Activated T-cell treated with anti-CD3 and anti-CD28 coated beads, Interleukin-2, amount 50 U/mL, for 1 hour (primary cell): ENCODE measurements at places on chromosomes 1 and 21.
A peak's percentile ranks its signal among the peaks of the same experiment; 100 is the strongest.

DNA sequence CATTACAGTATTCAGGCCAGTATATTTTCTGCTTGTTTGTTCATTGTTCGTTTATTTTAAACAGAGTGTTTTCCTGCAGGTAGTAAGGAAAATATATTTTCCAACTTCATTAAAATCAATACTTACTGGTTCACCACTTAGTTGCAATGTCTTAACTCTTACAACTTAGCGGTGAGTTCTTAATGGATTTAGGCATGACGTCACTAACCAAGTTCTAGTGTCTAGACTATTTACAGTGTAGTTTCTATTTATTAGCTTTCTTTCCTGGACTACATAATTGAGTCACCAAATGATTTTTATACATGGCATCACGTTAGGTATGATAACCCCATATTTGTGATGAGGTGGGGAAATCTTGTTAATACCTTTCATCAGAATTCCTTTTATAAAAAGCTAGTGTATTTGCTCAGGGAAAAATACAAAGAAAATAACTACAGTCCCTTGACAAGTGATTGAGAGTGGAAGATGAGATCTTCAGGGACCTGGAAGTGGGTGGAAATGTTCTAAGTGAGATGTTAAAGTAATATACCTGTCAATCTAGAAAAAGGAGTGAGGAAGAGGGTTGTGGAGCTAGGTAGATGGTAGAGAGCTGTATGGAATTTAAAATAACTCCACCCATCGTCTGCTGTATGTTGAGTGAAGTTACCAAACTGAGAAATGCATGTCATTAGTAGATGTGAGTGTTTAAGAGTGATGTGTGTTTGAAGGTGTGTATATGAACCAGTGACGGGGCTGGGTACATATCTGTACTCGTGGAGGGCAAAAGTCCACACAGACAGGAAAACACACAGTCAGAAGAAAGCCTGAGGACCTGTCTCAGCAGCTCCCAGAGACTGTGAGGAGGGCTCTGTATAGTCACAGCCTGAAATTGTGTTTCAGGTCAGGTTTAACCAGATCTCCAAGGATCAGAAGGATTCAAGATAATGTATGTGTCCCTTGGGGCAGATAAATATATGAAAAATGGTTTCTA, 197.6 kb upstream of the ADAMTS5 start:
- no peak for DNase-seq

GRCh38 chr1:225923381-225923691, 714 bp downstream of the PYCR2 start:
- no peak for DNase-seq

DNA sequence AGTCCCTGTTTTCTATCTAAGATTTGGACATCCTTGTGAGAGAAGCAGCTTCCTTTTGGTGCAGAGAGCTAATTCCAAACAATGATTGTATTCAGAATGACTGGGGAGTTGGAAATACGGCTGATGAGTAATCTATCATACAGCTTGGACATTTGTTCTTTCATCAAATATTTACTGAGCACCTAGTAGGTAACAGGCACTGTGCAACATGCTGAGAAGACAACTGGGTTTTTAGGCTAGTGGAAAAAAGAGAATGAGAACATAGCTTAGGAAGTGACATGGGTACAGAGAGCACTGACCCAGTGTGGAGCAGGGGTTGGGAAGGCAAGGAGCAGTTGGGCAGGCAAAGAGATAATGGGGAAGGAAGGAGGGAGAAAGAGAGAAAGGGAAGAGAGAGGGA, 87.5 kb downstream of the TBX19 start:
- DNase-seq = no peak

- no peak for DNase-seq
Observed at GRCh38 chr1:22115286-22115685, 27.6 kb downstream of the WNT4 start.

DNA sequence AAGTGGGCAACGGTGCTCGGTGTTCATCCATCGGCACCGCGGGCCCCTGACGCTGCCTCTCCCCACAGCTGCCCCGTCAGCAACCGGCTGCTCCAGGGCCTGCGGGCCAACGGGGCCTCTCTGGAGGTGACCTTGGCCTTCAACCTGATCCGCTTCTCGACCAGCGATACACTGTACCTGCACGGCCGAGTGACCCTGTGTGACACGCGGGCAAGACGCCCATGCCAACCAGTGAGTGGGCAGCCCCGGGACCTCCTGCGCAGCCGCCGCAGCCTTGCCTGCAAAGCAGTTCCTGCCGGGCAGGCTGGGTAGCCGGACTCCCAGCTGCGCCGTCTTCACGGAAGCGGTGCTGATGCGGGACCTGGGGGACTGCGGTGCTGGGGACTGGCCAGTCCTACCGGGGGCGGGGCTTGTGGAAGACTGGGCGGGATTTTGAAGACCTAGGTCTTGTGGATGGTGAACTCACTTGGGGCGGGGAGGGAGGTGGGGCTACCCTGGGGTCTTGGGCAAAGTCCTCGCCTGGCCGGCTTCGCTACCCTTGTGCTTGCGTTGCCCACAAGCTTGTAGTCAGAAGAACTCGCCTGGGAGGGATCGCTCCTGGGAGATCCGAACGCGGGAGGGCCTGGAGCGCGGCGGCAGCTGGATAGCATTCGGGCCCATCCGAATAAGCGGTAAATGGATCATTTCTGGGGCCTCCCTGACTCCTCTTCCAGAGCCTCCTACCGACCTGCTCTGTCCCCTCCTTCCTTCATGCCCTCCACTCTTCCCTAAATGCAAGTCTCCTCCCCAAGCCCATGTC, 8.8 kb upstream of the CEP85 start:
- peak; percentile 39 for DNase-seq

GRCh38 chr1:169148472-169149252, 42.2 kb downstream of the ATP1B1 start:
- no peak for DNase-seq

DNA sequence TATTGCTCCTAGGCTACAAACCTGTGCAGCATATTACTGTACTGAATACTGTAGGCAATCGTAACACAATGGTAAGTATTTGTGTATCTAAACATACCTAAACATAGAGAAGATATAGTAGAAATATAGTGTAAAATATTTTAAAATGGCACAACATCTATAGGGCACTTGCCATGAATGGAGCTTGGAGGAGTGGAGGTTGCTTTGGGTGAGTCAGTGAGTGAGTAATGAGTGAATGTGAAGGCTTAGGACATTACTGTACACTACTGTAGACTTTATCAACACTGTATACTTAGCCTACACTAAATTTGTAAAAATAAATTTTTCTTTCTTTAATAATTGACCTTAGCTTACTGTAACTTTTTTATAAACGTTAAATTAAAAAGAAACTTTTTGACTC, 7.9 kb downstream of the LEFTY2 start:
- DNase-seq = no peak

GRCh38 chr1:29258189-29258975, 22.1 kb downstream of the PTPRU start:
- no peak for DNase-seq

DNA sequence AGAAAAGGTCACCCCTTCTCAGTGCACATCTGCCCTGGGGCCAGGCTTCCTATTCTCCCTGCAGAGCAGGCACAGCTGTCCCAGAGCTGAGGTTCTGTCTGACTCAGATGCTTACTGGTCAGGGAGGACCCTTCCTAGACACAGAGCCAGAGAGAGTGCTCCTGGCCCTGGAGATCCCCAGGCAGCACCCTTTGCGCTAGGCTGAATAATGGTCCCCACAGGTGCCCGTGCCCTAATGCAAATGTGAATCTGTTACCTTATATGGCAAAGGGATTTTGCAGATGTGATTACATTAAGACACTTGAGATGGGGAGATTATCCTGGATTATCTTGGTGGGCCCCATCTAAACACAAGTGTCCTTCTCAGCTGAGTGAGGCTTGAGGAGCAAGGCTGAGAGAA, 2.6 kb upstream of the TNNI1 start:
- DNase-seq = no peak

GRCh38 chr1:90262791-90263190, 267.9 kb downstream of the ZNF326 start:
- no peak for DNase-seq
